Fibroblast of villous mesenchyme (primary cell): ENCODE measurements at places on chromosomes 16 and 17. TPM values are rescaled to one million over a fixed set of nuclear protein-coding genes. Genes with fewer than 3 reads are reported as not detected.

DNA sequence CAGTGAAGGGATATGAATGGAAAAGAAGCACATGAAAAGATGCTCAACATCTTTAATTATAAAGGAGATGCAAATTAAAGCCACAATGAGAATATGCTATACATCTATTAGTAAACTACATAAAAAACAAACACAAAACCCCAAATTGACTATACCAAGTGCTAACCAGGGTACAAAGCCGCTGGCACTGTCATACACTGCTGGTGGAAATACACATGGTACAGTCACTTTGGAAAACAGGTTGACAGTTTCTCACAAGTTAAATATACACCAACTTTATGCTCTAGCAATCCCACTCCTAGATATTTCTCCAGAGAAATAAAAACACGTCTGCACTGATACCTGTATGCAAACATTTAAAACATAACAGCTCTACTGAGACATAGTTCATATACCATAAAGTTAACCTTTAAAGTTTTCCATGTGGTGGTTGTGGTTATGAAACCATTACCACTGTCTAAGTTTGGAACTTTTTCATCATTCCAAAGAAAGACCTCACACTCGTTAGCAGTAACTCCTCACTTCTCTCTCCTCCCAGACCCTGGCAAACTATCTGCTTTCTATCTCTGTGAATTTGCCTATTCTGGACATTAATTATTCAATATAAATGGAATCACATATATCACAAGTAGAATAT lies 42.7 kb downstream of the ADGRG5 start:
- no peak for DNase-seq

- DNase-seq: no peak
Observed at GRCh38 chr17:10931133-10931532, 93.2 kb upstream of the PIRT start.

DNA sequence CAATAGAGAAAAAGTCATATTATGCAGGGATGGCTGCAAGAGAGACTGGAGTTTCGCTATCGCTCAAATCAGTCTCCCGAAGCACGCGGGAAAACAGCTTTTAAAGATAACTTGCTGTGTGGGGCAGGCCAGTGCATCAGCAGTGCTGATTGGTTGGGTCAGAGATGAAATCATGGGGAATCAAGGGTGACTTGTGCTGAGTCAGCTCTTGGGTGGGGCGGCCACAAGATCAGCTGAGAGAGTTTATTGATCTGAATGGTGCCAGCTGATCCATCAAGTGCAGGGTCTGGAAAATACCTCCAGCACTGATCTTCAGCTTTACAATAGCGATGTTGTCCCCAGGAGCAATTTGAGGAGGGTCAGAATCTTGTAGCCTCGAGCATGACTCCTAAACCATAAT lies 430.5 kb downstream of the RBFOX1 start:
- DNase-seq: no peak

- DNase-seq: peak; percentile 40
Observed at GRCh38 chr16:3131755-3132377, 3.0 kb upstream of the ZNF213 start.

GRCh38 chr17:58333736-58334207 lies 5.2 kb upstream of the TSPOAP1 start:
- DNase-seq: no peak

Gene TCAP
- under 0.01 TPM in 1 of 2 replicates, not detected in the other for total RNA-seq

- peak; percentile 95 for DNase-seq
Observed at GRCh38 chr17:17682737-17683680, 1.8 kb downstream of the RAI1 start.

Gene C17orf50
- total RNA-seq: not detected in 2 replicates

DNA sequence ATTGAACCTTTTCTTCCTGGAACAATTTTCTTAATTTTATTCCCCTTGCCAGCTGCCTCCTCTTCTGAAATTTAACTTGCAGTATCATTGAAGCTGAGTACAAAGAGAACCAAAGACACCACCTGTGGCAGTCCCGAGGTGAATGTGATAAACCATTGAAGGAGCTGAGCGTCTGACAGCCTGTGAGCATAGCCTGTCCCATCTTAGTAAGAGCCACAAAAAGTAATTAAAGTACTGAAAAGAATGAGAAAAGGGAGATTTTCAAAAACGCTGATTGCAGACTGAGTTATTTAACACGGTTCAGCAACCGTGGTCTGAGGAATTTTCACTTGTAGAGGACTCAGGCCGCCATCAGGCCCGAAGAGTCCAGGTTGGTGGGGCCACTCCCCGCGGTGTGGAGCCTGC lies 27.2 kb upstream of the ST6GALNAC1 start:
- DNase-seq: no peak

Gene CCDC200
- not detected in 2 replicates for total RNA-seq

DNA sequence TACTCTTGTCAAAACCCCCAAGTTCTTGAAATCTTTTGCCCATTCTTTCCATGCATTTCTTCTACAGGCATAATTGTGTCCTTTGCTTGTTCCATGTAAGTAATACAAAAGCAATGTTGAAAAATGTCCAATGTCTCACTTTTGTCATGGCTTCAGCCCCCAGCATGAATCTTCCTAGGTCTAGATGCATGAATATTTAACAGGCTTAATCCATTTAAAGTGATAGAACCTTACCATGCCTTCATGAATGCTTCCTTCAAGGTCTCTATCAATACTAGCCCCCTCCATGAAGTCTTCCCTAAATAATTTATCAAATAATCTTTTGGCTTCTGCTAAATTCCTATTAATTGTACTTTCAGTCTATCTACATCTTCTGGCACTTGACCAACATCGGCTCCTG lies 46.1 kb upstream of the ANKFY1 start:
- DNase-seq: no peak

DNA sequence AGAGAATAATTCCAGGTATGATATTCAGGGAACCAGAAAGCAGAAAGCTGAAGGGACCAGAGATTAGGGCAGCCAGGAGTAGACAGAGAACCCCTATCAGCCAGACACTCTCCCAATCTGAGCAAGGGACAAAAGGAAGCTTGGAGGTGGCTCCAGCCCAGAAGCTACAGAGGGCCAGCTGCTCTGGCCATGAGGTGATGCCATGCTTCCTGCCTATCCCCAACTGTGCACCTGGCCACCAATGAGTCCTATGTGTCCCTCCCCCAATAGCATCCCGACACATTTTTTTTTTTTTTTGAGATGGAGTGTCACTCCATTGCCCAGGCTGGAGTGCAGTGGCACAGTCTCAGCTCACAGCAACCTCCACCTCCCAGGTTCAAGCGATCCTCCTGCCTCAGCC lies 30.0 kb downstream of the NSMCE1 start:
- no peak for DNase-seq

DNA sequence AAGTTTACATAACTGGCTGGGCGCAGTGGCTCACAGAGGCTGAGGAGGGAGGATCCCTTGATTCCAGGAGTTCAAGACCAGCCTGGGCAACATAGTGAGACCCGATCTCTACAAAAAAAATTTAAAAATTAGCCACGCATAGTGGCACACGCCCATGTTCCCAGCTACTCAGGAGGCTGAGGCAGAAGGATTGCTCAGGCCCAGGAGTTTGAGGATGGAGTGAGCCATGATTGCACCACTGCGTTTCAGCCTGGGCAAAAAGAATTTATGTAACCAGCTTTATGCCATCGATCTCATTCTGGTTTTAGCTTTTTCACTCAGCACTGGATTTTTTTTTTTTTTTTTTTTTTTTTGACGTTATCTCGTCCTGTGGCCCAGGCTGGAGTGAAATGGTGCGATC lies 9.1 kb upstream of the CD300E start:
- DNase-seq: no peak

Gene NIP7
- total RNA-seq: 27.1 and 35.4 TPM in 2 replicates

Gene SLC6A4
- not detected in 2 replicates for total RNA-seq

- DNase-seq: peak; percentile 17
Observed at GRCh38 chr16:67246756-67247191, 507 bp downstream of the FHOD1 start.
